ENCODE measurements at places on chromosomes 16 and 17.
A peak's percentile ranks its signal among the peaks of the same experiment; 100 is the strongest.

GRCh38 chr17:17998934-17999333 is 26.3 kb downstream of the DRC3 start:
- DNase-seq: no peak

- no peak for DNase-seq
Measured at GRCh38 chr17:1005361-1005946, 8.5 kb downstream of the TIMM22 start.

DNA sequence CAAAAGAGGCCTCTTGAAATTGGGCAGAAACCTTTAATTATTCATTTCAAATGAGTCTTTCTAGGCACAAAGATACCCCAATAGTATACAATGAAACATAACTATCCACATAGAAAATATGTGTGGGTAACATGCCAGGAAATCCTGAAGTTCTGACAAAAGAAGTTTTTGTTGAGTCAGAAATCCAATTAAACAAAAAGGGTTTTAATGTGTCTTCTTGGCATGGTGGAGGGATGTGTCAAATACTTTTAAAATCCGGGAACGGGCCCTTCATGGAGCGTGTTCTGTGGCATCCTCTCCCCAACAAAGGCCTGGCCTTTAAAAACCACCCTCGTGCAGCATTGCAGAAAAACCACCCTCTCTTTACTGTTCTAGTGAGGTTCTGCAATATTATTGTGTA is 14.2 kb downstream of the CDRT4 start:
- DNase-seq: no peak

DNA sequence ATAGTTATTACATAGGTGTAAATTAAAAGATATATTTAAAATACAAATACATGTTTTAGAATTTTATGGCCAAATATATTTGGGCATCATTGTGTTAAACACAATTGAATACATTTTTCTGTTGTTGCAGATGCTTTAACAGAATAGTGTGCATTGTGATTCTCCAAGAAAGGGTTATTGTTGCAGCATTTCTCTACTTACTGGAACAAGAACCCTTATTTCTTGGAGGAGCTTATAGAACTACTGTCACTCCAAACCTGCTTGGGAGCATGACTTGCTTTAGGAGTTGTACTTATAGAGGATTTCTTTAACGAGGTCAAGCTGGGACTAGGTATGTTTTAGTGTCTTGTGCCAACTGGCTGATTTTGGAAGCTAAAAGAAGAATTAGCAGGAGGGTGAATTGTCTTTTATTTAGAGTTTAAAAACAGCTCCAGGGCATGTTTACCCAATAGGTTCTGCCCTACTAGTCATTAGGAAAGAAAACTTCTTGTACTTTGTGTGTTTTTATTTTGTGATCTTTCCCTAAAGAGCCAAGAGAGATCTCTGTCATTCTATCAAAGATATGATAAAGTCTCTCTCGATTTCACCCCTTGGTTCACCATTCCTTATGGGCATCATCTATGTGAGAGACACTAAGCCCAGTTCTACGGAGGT is 279.8 kb upstream of the SALL1 start:
- DNase-seq: no peak

DNA sequence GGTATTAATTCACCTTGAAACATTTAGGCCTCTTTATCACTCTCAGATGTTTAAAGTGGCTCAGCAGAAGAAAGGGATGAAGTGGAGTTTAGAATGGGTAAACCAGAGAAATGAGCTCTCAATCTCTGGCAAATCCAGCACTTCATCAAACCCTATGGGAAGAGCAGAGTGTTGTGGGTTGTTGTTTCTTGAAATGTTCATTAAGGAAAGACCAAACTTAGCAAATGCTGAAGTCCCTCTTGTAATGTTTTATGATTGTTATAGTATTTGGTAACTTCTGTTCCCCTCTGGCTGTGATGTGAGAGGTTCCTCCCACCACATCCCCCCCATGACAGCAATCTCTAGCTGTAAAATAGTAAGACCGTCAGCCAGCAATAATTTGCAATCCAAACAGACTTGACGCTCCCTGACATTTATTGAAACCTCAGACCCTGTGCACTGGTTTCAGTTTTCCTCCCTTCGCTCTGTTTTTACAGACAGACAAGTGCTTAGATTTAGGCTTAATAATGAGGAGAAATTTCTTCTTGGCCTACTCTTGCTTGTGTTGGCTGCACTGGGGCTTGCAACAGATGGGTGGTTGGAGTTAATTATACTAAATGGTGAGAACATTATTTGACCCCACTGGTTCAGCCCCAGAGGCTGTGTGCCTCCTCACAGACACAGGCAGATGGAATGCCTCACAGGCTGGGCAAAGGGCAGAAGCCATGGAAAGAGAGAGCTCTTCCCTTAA is 609.4 kb upstream of the SOX9 start:
- DNase-seq: no peak

DNA sequence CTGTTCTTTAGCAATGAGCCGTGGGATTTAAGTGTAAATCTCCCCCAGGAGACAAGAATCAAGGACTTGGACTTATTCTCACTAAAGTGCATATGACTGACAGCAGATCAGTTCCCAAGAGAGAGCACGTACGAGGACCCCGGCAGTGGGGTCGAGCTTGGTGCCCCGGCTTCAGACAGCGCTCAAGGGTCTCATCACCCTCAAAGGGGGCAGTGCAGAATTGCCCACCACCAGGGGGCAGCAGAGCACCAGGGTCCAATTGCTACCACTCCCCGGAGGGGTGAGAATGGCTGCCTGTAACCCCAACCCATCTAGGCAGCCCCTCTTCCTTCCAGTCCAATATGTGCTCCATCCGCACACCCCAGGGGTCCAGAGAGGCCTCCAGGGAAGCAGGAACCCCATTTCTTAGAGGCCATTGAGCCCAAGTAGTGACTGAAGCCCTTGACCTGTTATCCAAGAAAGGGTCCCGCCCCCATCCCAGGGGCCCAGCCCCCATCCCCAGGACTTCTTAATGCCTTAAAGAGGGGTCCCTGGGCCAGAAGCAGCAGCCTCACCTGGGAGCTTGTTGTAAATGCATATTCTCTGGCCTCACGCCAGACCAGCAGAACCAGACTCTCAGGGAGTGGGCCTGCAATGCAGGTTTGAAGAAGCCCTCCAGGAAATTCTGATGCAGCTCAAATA is 86.1 kb downstream of the ZDHHC7 start:
- DNase-seq: peak; percentile 34

DNA sequence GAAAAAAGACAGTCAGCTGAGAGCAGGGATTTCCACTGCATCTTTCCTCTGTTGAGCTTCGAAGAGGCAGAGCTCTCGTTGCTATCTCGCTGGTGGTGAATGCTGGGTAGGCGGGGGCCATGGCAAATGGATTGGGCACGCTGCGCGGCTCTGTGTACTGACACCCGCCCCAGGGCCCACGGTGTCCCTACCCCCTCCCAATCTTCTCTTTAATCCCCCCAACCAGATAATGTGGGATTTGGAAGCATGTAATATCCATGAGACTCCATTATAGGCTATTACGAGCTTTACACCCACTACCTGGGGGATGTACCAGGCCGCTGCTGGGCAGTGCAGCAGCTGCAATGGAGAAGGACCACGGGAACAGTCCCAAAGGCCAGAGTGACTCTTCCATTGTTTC is 8.3 kb downstream of the PIPOX start:
- no peak for DNase-seq

DNA sequence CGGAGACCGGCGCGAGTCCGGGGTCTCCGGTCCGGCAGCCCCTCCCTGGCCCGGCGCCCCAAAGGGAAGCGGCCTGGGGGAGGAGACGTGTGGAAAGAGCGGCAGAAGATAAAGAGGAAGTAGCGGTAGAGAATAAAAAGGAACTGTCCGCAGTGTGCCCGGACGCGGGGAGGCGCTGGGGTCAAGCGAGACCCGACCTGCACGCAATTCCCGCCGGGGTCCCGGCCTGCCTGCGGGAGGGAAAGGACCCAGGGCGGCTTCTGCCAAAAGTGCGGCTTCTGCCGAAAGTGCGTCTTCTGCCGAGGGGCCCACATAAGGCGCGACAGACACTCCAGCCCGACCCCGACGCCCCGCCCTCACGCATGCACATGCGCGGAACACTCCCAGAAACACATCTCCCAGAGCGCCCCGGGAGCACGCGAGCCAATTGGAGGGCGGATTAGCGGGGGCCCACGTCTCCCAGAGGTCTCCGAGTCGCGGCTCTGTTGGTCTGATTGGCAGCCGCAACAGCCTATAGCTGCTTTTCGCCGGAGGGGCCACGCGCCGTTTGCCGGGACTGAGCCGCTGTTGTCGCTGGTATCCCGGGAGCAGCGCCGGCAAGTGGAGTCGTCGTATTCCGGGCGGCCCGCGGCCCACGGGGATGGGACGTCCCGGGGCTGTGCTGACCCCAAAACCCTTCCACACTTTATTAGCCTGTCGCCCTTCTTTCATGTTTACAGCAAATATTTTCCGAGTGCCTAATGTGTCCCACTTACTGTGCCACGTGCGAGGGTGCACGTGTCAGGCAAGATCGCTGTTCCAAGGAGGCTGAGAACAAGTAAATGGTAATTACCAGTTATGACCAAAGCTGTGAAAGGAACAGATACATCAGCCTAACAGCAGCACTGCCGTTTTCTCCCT is 8.0 kb upstream of the MEFV start:
- peak; percentile 84 for DNase-seq

GRCh38 chr17:49548506-49549310 is 27.0 kb upstream of the NXPH3 start:
- DNase-seq: no peak

- DNase-seq: no peak
Measured at GRCh38 chr17:5516060-5516792, 29.9 kb downstream of the MIS12 start.

- no peak for DNase-seq
Measured at GRCh38 chr17:55660178-55660886, 62.3 kb downstream of the TMEM100 start.

GRCh38 chr17:30520436-30520835 is 43.2 kb downstream of the GOSR1 start:
- no peak for DNase-seq

GRCh38 chr16:55242667-55243066 is 81.3 kb upstream of the IRX6 start:
- no peak for DNase-seq

GRCh38 chr17:75460295-75460694 is 3.9 kb downstream of the TMEM94 start:
- no peak for DNase-seq

All from stimulated activated CD8-positive, alpha-beta memory T cell treated with anti-CD3 and anti-CD28 coated beads, Interleukin-2, amount 100 ng/mL, for 1 hour (primary cell).